ENCODE measurements at places on chromosomes 11 and 22.

- H3K27me3 ChIP-seq, result peaks cover 2% of the 10 kb centered on the region
- no peak overlapping the region for H3K27ac ChIP-seq
- H3K36me3 ChIP-seq, result no peaks in the 10 kb centered on the region
- no peak for DNase-seq
These were observed 205.5 kb downstream of the CTTN start for GRCh38 chr11:70603756-70604211.

DNA sequence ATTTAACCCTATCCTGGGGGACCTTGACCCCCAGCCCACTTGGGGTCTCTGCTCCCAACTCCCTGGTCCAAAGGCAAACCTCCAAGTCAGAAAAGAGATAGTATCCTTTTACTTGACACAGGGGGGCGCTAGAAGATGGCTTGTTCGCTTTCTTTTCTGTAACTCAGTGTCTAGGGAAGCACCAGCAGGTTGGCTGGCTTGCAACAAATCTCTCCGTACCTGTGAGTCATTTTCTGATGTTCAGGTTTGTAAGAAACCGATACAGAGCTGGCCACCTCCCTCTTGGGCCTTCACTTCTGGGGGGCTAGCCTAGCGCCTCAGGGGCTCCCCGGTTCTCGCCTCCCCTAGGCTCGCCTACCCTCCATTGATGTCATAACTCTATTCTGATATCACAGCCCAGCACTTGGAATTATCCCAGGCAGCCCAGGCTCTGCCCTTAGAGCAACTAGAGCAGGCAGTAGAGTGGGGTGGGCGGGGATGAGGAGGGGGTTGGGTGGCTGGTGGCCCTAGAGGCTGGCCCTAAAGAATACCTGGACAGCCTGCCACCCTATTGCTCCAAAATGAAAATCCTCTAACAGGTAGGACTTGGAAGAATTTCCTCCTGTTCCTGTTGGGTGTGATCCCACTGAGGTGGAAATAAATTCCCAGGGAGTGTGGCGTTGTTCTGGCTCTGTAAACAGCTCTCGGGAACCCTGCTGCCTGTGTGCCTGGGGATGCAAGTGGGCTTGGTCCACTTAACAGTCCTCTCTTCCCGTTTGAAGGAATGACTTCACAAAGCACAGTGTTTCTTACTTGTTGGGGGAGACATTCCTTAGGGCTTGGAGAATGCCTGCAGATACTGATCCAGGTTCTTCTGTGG is 69.4 kb downstream of the OSBP2 start:
- H3K36me3 ChIP-seq, result peaks cover 3% of the 10 kb centered on the region
- DNase-seq, result peak; percentile 33
- H3K27me3 ChIP-seq, result no peaks in the 10 kb centered on the region

- peak overlapping the region; percentile 79 for H3K27ac ChIP-seq
- H3K4me1 ChIP-seq, result peaks cover 51% of the 10 kb centered on the region
- H3K27me3 ChIP-seq, result no peaks in the 10 kb centered on the region
- H3K36me3 ChIP-seq, result no peaks in the 10 kb centered on the region
- DNase-seq, result no peak
These were observed 19.6 kb downstream of the NF2 start for GRCh38 chr22:29623059-29623458.

DNA sequence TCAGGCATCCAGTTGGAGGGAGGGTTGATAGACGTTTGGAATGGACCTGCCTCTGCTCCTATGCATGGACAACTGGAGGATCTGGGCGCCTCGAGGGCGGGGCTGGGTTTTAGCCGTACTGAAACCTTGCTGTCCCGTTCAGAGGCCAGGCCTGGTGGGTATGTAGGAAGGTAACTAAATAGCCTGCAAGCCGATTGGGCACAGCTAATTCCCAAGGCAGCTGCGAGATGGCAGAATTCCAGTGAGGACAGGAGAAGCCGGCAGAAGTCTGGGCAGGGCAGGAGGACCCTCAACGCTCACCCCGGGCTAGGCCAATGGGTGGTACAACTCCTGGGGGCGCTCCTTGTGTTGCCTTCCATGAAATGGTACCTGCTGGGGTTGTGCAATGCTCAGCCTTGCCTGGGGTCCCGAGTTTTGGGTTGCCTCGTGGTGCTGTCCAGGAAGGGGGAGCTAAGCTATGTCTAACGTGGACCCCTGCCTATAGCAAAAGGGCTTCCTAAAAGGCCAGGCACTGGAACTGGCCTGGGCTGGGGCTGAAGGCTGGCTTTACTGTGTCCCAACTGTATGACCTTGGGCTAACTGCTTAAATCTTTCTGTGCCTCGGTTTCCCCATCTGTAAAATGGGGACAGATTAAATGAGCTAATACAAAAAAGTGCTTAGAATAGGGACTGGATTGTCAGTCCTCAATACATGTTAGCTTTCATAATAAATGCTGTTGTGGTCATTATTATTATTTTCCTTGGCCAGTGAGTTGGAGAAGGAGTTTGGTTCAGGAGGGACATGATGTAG is 30.1 kb upstream of the CD82 start:
- no peaks in the 10 kb centered on the region for H3K36me3 ChIP-seq
- DNase-seq, result no peak
- H3K27ac ChIP-seq, result no peak overlapping the region
- H3K4me3 ChIP-seq, result no peak overlapping the region
- H3K27me3 ChIP-seq, result peaks cover 17% of the 10 kb centered on the region

- no peak overlapping the region for H3K4me3 ChIP-seq
- H3K27ac ChIP-seq, result no peak overlapping the region
- DNase-seq, result no peak
- no peaks in the 10 kb centered on the region for H3K4me1 ChIP-seq
- H3K27me3 ChIP-seq, result no peaks in the 10 kb centered on the region
- no peaks in the 10 kb centered on the region for H3K36me3 ChIP-seq
These were observed 1209.3 kb downstream of the BRD1 start for GRCh38 chr22:48618326-48618725.

GRCh38 chr11:106917973-106918372 is 100.3 kb downstream of the GUCY1A2 start:
- no peaks in the 10 kb centered on the region for H3K4me1 ChIP-seq
- no peak for DNase-seq
- H3K27ac ChIP-seq, result no peak overlapping the region
- no peaks in the 10 kb centered on the region for H3K36me3 ChIP-seq
- H3K4me3 ChIP-seq, result no peak overlapping the region
- no peaks in the 10 kb centered on the region for H3K27me3 ChIP-seq

DNA sequence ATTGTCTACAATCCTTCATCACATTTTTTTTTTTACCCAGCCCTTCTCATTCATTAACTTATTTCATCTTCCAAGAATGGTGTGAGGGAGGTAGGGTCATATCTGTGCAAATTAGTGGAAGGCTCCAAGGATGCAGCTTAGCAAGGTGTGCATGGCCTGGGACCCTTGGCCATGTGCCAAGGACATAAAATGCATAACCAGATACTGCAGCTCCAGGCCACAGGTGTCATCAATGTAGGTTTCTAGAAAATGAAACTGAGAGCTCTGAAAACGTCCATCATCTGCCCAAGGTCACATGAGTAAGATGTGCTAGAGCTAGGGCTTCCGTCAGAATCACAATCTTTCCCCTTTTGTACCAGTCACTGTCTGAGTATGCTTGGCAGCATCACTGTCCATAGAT is 29.8 kb downstream of the ANKK1 start:
- peaks cover 15% of the 10 kb centered on the region for H3K27me3 ChIP-seq
- no peak overlapping the region for H3K27ac ChIP-seq
- no peak for DNase-seq

DNA sequence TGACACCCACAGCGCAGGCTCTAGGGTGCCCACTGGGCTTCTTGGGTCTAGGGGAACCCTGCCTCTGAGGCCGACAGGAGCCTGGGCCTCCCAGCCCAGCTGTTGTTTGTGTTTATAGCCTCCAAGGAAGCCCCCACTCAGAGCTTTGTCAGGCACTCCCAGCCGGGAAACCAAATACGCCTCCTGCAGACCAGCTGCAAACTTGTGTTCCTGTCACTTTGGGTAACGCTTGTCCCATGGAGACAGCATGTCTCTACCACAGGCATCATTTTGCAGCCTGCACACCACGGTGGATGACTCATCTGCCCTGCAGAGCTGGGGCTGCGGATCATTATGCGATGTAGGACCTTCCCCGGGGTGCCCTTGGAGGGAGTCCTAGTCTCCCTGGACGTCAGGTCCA is 40.6 kb upstream of the CRYBB3 start:
- H3K4me3 ChIP-seq, result no peak overlapping the region
- H3K27me3 ChIP-seq, result no peaks in the 10 kb centered on the region
- peaks cover 3% of the 10 kb centered on the region for H3K4me1 ChIP-seq
- H3K27ac ChIP-seq, result no peak overlapping the region
- DNase-seq, result peak; percentile 7

DNA sequence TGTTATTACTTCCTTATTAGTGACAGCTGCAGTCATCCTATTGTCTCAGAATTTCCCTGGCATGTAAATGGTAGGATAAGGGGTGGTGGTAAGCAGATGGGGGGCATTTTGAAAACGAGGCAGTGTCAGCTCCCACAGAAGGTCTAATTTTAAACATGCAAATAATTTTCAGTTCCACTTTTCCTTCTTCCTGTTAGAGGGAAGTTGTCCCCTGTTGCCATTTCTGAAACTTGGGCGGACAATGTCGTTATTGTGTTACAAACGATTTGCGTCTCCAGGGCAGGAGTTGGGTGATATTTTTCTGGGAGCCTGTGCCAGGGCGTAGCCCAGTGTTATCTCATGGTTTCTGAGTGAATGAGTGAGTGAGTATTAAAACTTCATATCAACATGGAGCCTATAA is 7.4 kb downstream of the PTPRJ start:
- H3K27ac ChIP-seq, result peak overlapping the region; percentile 70
- H3K4me1 ChIP-seq, result peaks cover 51% of the 10 kb centered on the region
- no peaks in the 10 kb centered on the region for H3K27me3 ChIP-seq
- no peak overlapping the region for H3K4me3 ChIP-seq

- no peak overlapping the region for H3K4me3 ChIP-seq
- no peak for DNase-seq
- H3K4me1 ChIP-seq, result no peaks in the 10 kb centered on the region
- H3K27ac ChIP-seq, result no peak overlapping the region
- no peaks in the 10 kb centered on the region for H3K36me3 ChIP-seq
These were observed 655.5 kb downstream of the KCNA4 start for GRCh38 chr11:29361369-29361768.

DNA sequence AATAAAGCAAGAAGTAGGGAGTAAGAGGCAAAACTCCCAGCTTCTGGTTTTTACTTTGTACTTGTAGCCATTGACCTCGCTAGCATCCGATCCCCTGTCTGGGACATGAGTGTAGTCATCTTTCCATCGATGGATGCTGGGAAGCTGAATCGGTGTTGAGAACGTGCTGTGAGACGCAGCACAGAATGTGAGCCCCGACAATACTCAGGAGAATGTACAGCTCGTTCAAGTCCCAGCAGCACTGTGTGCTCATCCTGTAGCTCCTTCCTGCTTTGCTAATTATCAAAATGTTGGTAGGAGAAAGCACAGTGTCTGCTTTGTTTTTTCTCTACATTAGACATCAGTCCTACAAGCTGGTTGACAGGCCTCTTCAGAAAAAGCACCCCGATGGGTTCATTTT is 56.6 kb downstream of the JAM3 start:
- peaks cover 3% of the 10 kb centered on the region for H3K36me3 ChIP-seq
- H3K4me1 ChIP-seq, result peaks cover 4% of the 10 kb centered on the region
- no peak overlapping the region for H3K4me3 ChIP-seq
- no peak for DNase-seq

DNA sequence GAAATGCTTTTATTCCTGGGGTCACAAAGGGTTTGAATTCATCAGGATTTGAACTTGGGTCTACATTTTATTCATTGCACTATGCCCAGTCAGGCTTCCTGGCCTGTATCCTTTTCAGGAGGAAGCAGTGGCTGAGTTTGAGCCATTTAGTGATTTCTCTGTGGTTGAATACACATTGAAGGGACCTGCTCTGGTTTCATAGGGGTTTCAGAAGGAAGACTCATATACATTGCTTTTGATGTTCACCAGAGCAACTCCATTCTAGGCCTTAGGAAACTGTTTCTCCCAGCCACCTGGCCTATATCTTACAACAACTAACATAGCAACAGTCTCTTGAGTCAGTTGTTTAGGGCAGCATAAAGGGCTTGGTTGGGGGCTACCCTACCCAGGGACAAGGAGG is 165.7 kb downstream of the INSC start:
- no peaks in the 10 kb centered on the region for H3K36me3 ChIP-seq

DNA sequence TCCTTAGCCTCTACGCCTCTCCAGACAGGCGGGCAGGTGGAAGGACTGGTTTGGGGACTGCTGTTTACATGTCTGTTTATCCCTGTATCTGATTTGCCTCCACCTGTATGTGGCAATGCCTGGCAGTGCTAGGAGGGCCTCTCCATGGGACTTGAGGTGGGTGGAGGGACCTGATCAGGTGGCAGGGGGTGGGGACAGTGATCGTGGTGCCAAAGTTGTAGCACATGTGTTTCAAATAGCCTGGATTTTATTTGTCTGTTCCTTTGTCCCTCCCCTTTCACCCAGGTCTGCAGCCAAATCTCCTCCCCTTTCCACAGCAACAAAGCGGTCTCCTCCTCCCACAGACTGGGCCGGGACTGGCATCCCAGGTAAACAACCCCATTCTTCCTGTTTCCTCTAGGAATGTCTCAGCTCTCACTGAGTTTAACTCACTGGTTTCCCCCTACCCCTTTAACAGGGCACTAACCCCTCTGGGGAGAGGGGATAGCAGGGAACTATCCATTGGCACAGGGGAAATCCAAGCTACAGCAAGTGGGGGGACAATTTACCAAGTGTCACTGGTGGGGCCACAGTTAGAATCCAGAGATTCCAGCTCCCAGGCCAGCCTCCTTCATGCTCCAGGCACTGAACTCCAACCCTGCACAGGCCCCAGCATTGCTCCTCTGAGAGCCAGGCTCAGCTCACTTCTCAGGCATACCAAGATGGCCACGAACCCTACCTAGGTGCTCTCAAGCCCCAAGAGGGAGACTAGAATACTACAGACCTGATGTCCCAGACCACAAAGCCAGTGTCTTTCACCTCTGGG is 22.9 kb upstream of the TLCD5 start:
- H3K27ac ChIP-seq, result no peak overlapping the region
- H3K36me3 ChIP-seq, result no peaks in the 10 kb centered on the region
- H3K27me3 ChIP-seq, result peaks cover 75% of the 10 kb centered on the region
- no peak for DNase-seq

DNA sequence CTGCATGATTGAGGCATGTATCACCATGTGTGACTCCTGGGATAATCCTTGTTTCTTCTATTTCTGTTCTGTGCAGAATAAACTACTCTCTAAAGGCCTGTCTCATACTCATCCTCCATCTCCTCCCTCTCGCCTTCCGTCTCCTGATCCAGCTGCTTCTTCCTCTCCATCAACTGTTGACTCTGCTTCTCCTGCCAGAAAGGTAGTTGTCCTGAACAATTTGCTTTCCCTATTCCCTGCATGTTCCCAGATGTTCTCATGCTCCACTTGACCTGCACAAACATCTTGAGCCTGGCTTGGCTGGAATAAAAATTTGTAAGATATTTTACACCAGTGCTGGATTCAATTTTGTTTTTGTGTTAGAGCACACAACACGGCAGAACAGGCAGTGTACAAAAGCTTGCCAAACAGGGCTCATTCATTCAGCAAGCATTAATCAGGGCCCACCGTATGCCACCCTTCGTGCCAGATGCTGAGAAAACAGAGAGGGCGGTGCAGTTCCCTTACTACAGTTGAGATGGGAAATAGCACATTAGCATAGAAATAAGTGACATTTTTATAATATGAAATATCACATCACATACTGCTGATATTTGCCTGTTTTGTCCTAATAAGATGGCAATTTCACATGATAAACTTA is 133.3 kb upstream of the PARVA start:
- no peaks in the 10 kb centered on the region for H3K27me3 ChIP-seq
- no peak for DNase-seq
- peaks cover 5% of the 10 kb centered on the region for H3K4me1 ChIP-seq
- H3K27ac ChIP-seq, result peak overlapping the region; percentile 73
- no peak overlapping the region for H3K4me3 ChIP-seq
- H3K36me3 ChIP-seq, result peaks cover 41% of the 10 kb centered on the region

GRCh38 chr11:109046284-109046992 is 375.6 kb upstream of the C11orf87 start:
- no peaks in the 10 kb centered on the region for H3K27me3 ChIP-seq
- no peak overlapping the region for H3K27ac ChIP-seq
- H3K4me1 ChIP-seq, result no peaks in the 10 kb centered on the region
- no peaks in the 10 kb centered on the region for H3K36me3 ChIP-seq
- DNase-seq, result no peak
